ENCODE measurements at places on chromosomes 3 and 15.
A peak's percentile ranks its signal among the peaks of the same experiment; 100 is the strongest.

DNA sequence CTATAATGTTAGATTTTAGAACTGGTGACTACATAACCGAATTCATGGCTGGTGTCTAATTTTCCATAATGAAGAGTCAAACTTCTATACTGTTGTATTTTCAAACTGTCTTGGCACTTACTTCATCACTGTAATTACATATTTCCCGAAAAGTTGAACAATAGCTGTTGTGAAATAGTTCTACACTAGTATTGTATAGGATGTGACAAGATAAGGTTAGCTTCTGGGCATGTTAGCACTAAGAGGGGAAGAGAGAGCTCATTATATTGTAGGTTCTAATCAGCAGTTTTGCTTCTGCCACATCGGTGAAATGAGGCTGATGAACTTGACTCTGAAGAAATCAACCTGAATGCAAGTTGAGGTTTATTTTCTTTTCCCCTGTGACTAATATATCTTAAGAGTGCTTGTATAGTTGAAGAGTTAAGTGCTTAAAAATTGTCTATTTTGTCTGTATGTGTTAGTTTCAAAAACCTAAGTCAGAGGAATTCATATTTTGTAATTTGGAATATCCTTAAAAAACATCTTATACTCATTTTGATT, 8.9 kb downstream of the GYG1 start:
- no peak for DNase-seq

- DNase-seq, result no peak
Observed at GRCh38 chr15:48625126-48625525, 20.4 kb downstream of the FBN1 start.

- DNase-seq, result no peak
Observed at GRCh38 chr3:126578702-126579101, 20.0 kb upstream of the C3orf22 start.

- DNase-seq, result no peak
Observed at GRCh38 chr3:5198986-5199731, 11.7 kb downstream of the EDEM1 start.

- DNase-seq, result no peak
Observed at GRCh38 chr3:177126015-177126773, 71.1 kb downstream of the TBL1XR1 start.

GRCh38 chr3:94961423-94962100, 898.7 kb downstream of the NSUN3 start:
- DNase-seq, result peak; percentile 37
